ENCODE measurements at places on chromosomes 1 and 21.

- DNase-seq, result no peak
Observed at GRCh38 chr1:229114850-229115365, 156.0 kb upstream of the RAB4A start.

- DNase-seq, result peak; percentile 54
Observed at GRCh38 chr1:161382214-161383019, 14.7 kb upstream of the CFAP126 start.

DNA sequence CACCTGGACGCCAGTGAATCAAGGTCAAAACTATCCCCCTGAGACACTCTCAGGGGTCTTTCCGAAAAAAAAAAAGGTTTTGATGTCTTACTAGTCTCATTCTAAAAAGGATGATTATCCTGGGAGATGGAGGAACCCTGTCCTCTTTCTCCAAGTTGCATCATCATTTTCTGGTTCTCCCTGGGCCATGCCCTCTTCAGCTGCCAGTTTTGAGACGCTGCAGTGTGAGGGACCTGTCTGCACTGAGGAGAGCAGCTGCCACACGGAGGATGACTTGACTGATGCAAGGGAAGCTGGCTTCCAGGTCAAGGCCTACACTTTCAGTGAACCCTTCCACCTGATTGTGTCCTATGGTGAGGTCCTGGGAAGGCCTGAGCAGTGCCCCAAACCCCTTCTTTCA is 3.5 kb downstream of the FCRLA start:
- no peak for DNase-seq

GRCh38 chr1:229059671-229060539 is 211.0 kb upstream of the RAB4A start:
- no peak for DNase-seq

DNA sequence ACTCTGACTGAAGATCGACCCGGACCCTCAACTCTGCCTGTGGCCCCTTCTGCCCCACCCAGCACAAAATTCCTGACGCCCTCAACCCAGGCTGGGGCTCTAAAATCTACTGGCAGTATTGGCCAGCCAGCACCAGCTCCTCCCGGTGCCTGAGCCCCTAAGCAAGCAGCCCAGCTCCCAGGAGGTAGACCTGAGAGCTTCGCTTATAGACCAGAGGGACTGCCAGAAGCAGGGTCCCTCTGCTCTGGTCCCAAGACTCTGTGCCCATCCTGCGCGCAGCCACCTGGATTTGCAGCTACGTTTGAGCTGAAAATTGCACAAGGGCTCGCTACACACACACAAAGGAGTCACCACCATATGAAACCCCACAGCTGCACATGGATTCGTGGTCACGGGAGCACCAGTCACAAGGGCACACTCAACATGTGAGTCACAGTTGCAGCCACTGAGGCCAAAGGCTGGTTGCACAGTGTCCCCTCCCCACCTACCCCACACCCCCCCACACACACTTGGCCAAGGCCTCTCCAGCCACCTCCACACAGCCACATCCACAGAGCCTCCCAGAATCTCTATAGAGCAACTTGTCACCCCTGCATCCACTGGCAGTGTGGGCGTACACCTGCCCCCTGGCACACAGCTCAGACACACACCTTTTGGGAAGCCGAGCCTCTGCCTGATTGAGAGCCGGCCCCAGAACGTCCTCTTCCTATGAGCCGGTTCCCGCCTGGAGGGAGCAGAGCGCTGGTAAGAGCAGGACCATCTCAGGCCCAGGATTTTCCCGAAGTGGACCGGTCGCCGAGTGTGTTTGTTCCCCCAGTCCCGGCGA is 1.1 kb upstream of the DMBX1 start:
- DNase-seq, result peak; percentile 21

DNA sequence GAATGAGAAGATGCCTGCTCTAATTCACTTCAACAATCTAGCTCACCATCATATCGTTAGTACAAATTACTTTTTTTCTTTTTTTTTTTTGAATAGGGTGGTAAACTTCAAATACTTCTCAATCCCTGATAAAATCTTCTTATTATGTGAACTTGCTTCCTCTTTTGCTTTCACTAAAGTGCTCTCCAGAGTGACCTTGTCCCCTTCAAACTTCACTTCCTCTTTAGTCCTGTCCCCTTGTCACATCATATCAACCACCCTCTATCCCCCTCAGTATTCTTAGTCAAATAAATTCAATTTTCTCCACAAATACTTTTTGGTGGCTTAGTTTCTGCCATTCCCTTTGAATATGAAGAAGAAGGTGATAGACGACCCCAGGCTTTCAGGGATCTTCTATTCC is 124.9 kb upstream of the PLXNA2 start:
- no peak for DNase-seq

DNA sequence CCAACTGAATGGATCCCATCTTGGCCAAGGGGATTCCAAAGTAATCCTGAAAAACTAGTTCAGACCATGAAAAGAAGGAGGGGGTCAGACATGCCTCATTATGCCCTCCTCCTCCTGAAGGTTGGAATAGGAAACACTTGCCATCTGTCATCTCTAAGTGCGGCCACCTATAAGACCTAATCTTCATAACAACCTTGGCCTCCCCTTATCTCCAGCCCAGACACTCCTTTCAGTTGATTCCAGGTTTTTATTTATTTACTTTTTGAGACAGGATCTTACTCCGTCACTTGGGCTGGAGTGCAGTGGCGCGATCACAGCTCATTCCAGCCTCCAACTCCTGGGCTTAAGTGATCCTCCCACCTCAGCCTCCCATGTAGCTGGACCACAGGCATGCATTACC is 19.7 kb downstream of the SNAP47 start:
- no peak for DNase-seq
